ENCODE measurements at places on chromosomes 4 and X. TPM values are rescaled to one million over a fixed set of nuclear protein-coding genes. Genes with fewer than 3 reads are reported as not detected.

GPC3 gene
- 5.4 TPM for total RNA-seq

VCX3B gene
- total RNA-seq: not detected

STARD8 gene
- total RNA-seq: 9.3 TPM

TLR6 gene
- total RNA-seq: 0.71 TPM

CT47B1 gene
- not detected for total RNA-seq

NPY1R gene
- 1.6 TPM for total RNA-seq

TRO gene
- total RNA-seq: 1.9 TPM

DGAT2L6 gene
- not detected for total RNA-seq

DUSP21 gene
- total RNA-seq: not detected

PAGE2 gene
- total RNA-seq: not detected

PDZD4 gene
- 4.5 TPM for total RNA-seq

BANK1 gene
- 0.08 TPM for total RNA-seq

GSX2 gene
- not detected for total RNA-seq

GPR173 gene
- 0.25 TPM for total RNA-seq

CTSO gene
- 5.8 TPM for total RNA-seq

FAM236C gene
- not detected for total RNA-seq

VEGFD gene
- 8.3 TPM for total RNA-seq

TCEAL4 gene
- total RNA-seq: 60.4 TPM

NOX1 gene
- total RNA-seq: not detected

PWWP3B gene
- 15.5 TPM for total RNA-seq

SLC7A11 gene
- total RNA-seq: 0.19 TPM
